ENCODE measurements at places on chromosomes 1 and 21.

DNA sequence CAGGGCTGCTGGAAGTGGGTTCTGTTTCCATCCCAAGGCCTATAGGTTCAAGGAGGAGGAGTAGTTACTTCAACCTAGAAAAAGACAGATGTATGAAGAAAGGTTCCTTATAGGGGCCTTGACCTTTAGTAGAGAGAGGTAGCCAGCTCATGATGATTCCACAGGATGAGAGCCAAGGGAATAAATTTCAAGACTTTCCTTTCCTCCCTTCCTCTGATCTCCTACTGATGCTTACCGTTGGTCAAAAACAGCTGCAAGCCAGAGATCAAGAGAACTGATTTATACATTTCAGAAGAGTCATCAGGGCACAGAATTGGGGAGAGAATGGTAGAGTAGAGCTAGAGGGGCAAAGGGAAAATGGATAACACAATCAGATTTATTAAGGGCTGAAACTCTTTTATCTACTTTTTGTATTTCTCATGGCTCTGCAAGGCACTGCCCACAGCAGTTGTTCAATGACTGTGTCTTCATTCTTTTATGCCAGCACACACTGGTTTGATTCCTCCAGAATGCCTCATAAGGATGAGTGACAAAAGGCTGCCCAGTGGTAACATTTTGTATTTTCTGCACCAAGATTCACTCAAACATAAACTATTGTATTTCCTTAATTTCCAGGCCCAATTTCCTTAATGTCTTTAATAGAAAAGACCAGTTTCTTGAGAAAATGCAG, 37.4 kb downstream of the AK5 start:
- DNase-seq: peak; percentile 12

DNA sequence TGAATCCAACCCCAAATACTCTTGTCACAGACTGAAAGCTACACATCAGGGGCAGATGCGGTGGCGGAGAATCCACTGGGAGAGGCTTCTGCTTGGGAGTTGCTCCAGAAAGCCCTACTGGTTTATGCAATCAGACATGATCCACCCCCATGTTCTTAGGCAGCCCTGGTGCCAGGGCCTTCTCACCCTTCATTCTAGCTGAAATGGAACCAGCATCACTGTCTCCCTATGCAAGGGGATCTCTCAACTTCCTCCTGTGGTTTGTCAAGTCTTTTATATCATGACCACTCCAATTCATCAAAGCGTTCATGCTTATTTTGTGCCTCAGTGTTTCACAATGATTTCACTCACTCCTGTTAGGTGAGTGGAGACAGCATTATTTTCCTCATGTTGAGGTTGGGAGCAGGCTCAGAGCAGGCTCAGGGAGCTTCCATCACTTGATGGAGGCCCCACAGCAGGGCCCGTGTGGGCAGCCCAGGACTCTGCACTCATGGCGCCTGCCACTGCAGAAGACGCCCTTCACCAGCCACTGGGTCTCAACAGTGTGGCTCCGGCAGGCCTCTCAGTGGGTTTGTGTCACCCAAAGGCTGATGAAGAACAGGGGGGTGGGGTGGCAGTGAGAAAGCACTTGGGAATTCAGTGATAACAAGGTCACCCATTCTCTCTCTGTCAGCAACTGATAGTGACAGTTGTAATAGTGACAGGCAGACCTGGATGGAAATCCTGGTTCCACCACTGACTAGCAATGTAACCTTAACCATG, 67.1 kb downstream of the CD58 start:
- DNase-seq: no peak

- no peak for DNase-seq
Measured at GRCh38 chr1:30881319-30882181, 27.0 kb downstream of the SDC3 start.

DNA sequence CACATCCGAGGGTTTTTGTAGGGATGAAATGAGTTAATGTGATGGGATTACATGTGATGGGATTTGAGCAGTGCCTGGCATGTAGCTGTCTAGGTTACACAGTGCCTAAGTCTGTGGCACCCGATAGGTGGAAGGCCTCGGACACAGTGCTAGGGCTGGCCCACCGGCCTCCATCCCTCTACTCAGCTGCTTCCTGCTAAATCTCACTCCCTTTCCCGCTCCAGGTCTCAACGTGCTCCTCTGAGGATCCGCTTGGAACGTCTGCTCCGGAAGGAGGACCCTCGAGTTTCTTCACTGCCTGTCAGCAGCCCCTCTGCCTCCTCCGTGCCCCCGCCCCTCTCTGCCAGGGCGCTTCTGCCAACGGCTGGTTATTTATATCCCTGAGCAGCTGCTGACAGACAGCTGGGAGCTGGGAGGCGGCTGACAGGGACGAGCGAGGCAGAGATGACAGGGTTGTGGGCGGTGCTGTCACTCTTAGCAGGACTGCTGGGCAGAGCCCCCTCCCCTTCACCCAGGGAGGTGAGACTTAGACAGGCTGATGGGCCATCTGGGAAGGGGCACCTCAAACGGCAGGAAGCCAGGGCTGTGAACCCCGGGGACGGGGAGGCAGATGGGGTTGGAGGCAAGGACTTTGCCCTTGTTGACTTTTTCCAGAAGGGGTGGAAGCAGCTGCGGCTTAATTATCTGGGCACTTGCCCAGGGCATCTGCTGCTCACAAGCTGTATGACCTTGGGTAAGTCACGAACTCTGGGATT, 26.6 kb upstream of the LRRN2 start:
- no peak for DNase-seq

DNA sequence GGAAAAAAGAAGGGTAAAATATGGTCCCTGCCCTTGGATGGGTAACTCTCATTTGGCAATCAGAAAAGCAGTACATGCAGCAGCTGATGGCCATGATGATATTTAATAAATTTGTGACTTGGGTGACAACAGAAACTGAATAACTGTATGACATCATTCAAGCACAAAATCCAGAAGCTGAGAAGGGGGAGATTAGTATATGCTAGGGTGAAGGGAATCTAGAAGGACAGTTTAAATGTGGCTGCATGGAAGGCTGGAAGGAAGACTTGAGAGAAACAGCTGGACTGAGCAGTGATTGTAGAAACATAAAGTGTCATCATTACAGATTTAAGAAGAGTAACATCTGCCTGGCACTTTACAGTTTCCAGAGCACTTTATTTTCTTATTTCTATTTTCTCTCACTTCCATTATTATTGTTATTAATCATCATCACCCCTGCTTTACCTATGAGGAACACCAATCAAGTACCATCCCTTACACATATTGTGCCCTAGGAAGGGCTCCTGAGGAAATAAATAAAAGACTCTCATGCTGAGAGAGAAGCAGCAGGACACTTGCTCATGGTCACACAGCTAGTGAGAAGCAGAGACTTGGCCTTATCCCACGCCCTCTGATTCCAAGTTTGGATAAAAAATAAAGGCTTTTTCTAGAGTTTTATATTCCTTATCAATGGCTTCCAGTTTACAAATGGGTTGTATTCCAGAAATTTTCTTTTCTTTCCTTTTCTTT, 207.2 kb downstream of the PBX1 start:
- DNase-seq: no peak

DNA sequence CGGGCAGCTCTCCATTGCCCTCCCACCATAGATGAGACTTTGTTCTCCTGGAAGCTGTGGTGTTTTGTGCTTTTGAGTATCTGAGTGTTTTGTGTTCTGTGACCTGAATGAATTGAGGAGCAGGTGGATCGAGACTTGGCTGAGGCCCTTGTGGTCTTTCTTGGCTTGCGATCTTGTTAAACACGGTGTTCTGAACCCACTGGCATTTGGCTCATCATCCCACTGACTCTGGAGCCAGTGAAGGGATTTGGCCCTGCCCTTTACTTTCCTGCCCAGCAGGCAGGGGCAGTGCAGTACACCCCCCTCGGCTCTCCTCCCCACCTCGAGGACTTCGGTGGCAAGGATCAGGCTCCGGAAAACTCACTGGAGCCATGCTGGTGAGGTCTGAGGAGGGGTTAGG, 30.6 kb downstream of the PKNOX1 start:
- no peak for DNase-seq

- no peak for DNase-seq
Measured at GRCh38 chr1:92927870-92928269, 33.4 kb downstream of the DIPK1A start.

DNA sequence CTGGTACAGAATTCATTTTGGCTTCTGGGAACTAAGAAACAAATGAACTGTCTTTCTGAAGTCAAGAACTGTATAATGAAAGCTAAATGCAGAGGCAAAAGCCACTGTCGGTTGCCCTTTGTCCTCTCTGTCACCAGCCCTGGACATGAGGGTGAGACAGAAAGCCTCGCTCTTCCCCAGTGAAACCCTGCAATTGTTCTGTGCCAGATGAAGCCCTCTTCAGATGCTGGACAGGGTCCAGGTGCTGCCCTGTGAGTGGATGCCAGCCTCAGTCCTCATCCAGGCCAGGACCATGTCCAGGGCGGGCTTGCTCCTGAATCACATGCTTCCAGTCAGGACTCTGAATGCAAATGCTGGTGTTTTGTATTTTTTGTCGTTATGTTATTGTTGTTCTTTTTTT, 138.7 kb downstream of the RUNX1 start:
- no peak for DNase-seq

DNA sequence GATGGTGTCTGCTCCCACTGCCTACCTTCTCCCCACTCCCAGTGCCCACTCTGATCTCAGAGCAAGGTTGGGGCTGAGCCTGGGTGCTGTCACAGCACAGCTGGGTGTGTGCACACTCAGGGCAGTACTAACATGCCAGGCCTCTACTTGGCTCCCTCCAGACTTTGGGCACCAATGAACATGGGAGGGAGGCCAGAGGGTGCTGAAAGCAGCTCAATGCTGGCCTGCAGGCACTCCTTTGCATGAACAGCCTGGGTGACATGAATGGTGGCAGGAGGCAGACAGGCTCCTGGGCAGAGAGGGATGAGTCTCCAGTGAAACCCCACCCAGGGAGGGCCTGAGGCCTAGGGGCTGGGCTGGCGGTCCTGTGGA, 25.8 kb upstream of the DENND1B start:
- DNase-seq: no peak

DNA sequence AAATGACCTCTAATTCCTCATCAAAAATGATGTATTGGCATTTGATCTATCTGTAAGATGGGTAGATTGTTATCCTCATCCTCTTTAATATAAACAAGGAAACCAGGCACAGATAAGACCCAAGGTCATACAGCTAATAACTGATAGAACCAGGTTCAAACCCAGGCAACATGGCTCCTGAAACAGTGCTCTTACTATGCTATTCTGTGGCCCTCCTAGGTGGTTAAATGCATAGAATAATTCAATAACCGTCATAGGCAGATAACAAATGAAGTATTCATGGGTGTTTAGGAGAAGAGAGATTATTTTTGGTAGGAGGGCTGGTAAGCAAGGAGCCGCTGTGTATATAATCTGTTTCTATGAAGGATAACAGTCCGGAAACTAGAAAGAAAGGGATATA, 46.4 kb downstream of the DHX9 start:
- no peak for DNase-seq

- DNase-seq: no peak
Measured at GRCh38 chr1:58717979-58718378, 18.1 kb upstream of the MYSM1 start.

GRCh38 chr21:27513825-27514224, 546.9 kb upstream of the ADAMTS5 start:
- DNase-seq: no peak

- DNase-seq: no peak
Measured at GRCh38 chr1:20280341-20280740, 10.3 kb upstream of the VWA5B1 start.

DNA sequence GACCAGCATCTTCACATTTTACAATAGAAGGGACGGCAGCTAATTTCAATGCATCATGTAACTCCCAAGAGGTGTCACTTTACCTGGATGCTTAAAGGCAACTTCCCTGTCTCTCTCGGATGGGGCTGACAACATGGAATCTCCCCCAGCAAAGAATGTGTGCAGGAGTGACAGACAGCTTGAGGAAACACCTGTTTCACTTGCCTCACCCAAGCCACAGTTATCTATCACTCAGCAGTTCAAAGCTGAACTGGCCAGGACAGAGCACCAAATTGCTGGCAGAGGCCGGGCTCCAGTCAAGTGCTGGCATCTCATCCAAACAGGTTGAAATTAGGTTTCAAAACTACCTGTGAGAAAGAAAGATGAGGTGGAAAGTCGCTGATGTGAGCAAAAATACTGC, 538.0 kb upstream of the PLXNA2 start:
- no peak for DNase-seq

DNA sequence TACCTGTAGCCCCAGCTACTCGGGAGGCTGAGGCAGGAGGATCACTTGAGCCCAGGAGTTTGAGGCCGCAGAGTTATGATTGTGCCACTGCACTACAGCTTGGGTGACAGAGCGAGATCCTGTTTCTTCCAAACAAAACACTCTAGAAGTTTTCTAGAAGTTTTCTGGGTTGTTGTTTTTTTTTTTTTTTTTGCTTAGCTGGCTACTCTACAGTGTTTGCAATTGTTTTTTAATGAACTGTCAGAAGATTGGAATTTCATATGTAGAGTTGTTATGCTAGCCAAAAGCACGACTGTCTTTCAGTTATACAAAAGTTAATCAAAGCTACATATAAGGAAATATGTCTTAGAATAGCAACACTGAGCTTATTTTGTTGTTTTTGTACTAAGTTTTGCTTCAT, 30.9 kb upstream of the NEXN start:
- peak; percentile 47 for DNase-seq

- DNase-seq: no peak
Measured at GRCh38 chr1:161242313-161242712, 4.3 kb upstream of the NR1I3 start.

DNA sequence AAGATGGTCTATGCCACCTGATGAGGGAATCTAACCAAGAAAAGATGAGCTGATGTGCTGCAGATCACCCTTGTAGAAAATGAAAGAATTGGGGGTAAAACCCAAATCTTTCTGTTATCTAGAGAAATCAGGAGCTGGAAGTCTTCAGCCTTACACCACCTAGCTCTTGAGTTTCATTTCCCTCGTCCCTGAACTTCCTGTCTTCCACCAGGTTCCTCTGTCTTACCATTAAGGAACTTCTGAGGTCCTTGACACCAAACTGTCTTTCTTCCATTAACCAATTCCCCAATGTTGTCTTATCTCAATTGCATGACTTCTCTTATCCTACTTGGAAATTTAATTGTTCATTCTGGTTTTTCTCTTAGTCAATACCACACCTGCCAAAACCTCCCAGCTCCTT, 31.5 kb downstream of the LPAR3 start:
- DNase-seq: no peak

DNA sequence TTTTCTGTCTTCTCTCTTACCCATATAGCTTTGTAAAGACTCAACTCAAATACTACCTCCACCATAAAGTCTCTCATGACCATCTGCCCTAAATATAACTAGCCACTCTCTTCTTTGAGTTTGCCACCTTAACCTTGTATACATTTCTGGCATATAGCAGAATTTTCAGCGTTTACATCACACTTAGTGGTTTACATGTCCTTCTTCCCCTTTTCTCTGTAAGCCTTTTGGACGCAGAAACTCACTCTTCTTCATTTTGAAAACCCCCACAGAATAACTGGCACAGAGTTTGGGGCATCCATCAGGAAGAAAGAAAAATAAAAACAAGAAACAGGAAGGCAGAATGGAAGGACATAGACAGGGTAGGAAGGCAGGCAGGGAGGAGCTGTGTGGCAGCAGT, 131.8 kb upstream of the DUSP10 start:
- DNase-seq: no peak
